ENCODE measurements at places on chromosomes 13 and 19.

GRCh38 chr19:36101550-36102327, 9.2 kb upstream of the OVOL3 start:
- no peak for DNase-seq

DNA sequence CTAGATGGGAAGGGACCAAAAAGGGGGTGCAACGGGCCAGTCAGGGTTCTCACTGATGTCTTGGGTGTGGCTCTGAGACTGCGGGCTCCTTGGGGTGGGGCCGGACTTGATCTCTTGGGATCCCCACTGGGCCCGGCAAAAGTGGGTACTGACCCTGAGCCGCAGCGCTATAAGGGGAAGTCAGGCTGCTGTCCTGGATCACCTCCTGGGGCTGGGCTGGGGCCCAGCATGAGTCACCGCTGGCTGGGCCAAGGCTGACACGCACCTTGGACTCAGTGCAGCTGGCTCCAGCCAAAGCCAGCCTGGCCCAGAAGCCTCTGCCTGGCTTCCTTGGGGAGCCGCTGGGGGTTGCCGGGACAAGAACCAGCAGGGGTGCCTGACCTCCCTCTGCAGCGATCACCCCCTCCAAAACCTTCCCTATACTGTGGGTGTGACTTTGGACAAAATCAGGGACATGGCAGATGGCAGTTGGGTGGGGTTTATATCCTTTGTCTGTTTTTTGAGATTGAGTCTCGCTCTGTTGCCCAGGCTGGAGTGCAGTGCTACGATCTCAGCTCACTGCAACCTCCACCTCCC, 617 bp upstream of the IQCN start:
- DNase-seq: peak; percentile 91

GRCh38 chr13:31998131-31998530, 33.4 kb upstream of the FRY start:
- DNase-seq: no peak

- no peak for DNase-seq
These were observed 224.9 kb downstream of the UQCRFS1 start for GRCh38 chr19:28988066-28988465.

GRCh38 chr13:94366677-94367076, 112.8 kb downstream of the DCT start:
- no peak for DNase-seq

DNA sequence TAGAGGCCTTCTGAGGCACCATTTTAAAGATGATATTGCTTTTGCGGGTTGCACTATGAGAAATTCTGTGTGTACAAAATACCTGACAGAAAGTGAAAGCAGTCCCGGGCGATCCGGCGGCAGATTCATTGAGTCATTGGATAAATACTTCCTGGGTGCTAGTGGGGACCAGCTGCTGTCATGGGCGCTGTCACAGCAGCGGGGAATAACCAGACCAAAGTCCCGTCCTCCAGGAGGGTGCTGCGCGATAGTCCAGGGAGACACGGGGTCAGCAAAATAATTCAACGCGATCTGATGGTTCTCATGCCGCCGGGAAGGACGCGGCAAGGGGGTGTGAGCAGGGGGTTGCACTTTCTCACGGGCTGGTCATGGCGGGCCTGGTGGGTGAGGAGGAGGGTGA, 13.5 kb downstream of the ZFR2 start:
- no peak for DNase-seq

DNA sequence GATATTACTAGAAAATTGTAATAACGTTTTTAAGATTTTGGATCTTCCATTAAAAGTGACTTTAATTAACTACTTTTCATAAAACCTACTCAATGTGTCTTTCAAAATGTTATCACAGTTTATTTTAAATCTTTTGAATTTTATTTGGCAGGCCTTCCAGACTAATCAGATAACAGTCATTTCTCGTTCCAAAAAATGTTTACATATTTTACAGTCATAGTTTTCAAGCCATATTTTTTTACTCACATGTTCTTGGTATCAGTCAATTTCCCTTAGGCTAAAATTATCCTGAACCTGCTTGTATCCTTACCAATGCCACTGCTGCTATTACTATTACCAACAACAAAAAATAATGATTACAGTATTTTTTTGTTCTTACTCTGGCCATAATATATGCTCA, 1783.5 kb downstream of the SLITRK5 start:
- DNase-seq: no peak
